Cardiac ventricle fibroblast (primary cell): ENCODE measurements at places on chromosomes 6 and 20. TPM values are rescaled to one million over a fixed set of nuclear protein-coding genes. Genes with fewer than 3 reads are reported as not detected.

Gene SLC13A3
- 2.5 and 3.4 TPM in 2 replicates for total RNA-seq

Gene APCDD1L
- total RNA-seq, result 11.6 and 14.9 TPM in 2 replicates

Gene GSTA2
- not detected in 2 replicates for total RNA-seq

Gene ZNF217
- 23.2 and 24.9 TPM in 2 replicates for total RNA-seq

Gene PDYN
- not detected in 2 replicates for total RNA-seq
